Activated T-helper 1 cell treated with anti-CD3 and anti-CD28 coated beads, Interleukin-2, amount 50 U/mL, for 16 hours (primary cell): ENCODE measurements at places on chromosomes 5 and 9.

DNA sequence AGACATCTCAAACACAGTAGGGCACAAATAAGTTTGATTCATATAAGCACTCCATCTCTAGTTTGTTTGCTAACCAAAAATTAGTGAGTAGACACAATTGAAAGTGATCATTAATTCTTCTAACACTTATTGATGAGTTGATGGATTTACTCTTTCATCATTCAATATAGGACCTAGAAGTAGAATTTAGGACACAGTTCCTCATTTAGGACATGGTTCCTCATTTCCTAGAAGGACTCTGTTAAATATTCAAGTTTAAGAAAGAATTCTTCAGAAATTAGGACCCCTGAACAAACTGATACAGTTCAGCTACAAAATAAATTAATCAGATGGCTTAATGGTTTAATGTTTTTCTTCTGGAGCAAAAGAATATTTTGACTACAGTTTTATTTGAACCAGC lies 143.5 kb upstream of the PRR16 start:
- DNase-seq = no peak

DNA sequence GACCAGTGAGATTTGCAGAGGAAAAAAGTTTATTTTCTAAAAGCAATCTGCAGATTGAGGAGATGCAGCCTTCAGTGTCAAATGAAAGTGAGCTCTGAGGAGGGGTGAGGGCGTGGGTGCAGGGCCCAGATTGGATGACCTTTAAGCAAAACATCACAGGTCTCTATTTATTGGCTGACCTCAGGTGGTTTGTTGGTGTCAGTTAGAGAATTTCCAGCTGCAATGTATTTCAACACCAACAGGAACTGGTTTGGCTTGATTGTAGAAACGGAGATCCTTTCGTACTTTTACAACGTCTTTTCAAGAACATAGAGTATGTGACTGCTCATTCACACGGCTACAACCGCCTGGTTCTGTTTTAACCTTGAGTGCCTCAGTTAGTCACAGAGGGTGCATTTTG lies 1069.1 kb downstream of the EFNA5 start:
- DNase-seq = no peak

- no peak for DNase-seq
Measured at GRCh38 chr5:141889282-141889871, 11.2 kb upstream of the PCDH1 start.

DNA sequence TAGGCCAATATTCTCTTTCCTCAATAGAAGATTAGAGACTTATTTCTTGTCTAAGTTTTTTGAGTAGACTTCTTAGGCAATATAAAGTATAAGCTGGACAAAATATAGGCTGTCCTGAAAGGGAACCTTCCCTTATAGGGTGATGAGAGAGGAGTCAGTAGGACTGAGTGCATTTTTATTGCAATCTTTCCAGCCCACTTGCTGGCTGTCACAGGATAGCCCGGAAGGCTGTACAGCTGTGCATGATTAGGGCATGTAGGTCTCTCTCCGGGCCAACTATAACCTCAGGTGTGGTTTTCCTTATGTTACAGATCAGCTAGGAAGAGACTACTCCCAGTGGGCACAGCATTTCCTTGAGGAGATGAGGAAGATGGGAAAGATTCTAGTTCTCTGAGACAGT lies 159.8 kb upstream of the MEF2C start:
- no peak for DNase-seq
